Progenitor cell of endocrine pancreas (in vitro differentiated cells): ENCODE measurements at places on chromosomes 4 and X.

GRCh38 chr4:122911588-122911987 is 10.8 kb downstream of the NUDT6 start:
- H3K36me3 ChIP-seq, result no peaks in the 10 kb centered on the region
- no peaks in the 10 kb centered on the region for H3K4me1 ChIP-seq
- no peaks in the 10 kb centered on the region for H3K27me3 ChIP-seq
- no peak for DNase-seq

DNA sequence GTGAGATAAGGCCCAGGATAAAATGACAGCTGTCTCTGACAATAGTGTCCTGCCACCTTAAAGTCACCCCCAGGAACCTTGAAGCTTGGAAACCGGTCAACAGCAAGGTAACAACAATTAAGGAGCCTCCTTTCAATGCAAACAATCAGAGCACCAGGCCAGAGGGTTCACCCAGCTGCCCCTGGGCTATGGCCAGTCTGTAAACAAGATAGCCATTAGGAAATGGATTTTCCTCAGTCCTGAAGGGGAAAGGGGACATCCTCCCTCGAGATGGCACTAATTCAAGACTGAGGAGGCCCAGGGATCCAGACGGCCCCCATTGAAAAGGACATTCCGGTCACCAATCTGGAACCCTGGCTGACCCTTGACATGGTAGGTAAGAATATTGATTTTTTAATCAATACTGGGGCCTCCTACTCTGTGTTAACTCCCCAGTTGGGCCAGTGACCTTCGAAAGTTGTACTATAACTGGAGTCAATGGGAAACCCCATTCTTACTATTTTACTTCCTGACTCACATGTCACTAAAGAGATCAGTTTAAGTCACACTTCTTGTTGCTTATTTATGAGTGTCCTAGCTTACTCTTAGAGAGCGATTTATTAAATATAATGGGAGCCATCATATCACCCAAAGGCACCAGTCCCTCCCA is 61.7 kb upstream of the CT45A1 start:
- H3K27me3 ChIP-seq, result no peaks in the 10 kb centered on the region
- DNase-seq, result no peak
- no peaks in the 10 kb centered on the region for H3K4me1 ChIP-seq
- no peak overlapping the region for H3K27ac ChIP-seq
- no peaks in the 10 kb centered on the region for H3K36me3 ChIP-seq

GRCh38 chr4:80165855-80166254 is 31.4 kb upstream of the PRDM8 start:
- H3K27me3 ChIP-seq, result peaks cover 27% of the 10 kb centered on the region
- no peak for DNase-seq
- no peak overlapping the region for H3K27ac ChIP-seq
- no peak overlapping the region for H3K4me3 ChIP-seq
- H3K4me1 ChIP-seq, result no peaks in the 10 kb centered on the region
- no peaks in the 10 kb centered on the region for H3K36me3 ChIP-seq

GRCh38 chrX:9866633-9867032 is 80.4 kb downstream of the SHROOM2 start:
- no peak overlapping the region for H3K4me3 ChIP-seq
- no peaks in the 10 kb centered on the region for H3K27me3 ChIP-seq
- peaks cover 6% of the 10 kb centered on the region for H3K36me3 ChIP-seq
- DNase-seq, result no peak
- peaks cover 24% of the 10 kb centered on the region for H3K4me1 ChIP-seq

DNA sequence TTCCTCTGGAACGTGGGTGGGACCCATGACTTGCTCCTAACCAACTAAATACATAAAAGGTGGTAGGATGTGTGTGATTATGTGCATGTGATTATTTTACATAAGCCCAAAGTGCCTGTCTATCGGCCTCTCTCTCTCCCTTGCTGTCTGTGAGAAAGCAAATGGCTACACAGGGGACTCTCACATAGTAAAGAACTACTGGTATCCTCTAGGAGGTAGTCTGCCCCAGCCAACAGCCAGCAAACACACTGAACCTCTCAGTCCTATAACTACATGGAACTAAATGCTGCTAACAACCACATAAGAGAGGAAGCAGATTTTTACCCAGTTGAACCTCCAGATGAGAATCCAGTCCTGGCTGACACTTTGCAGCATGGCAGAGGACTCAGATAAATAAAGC is 1249.4 kb downstream of the ADGRL3 start:
- no peaks in the 10 kb centered on the region for H3K36me3 ChIP-seq
- no peak overlapping the region for H3K27ac ChIP-seq
- DNase-seq, result no peak
